PC-9 (cell line): ENCODE measurements at places on chromosomes 3 and 15. TPM values are rescaled to one million over a fixed set of nuclear protein-coding genes. Genes with fewer than 3 reads are reported as not detected.

LSAMP gene
- total RNA-seq, result not detected in 2 replicates

GRM2 gene
- 0.13 and 0.25 TPM in 2 replicates for total RNA-seq

ZDHHC19 gene
- not detected in 2 replicates for total RNA-seq

SLC38A3 gene
- total RNA-seq, result 0.33 and 0.37 TPM in 2 replicates

ADAMTS9 gene
- 1.2 and 4.5 TPM in 2 replicates for total RNA-seq

XIRP1 gene
- total RNA-seq, result not detected in 2 replicates

ISLR gene
- total RNA-seq, result not detected in 2 replicates

TRIM42 gene
- total RNA-seq, result not detected in 2 replicates

MLF1 gene
- total RNA-seq, result 52.3 and 55.5 TPM in 2 replicates

PLA2G4D gene
- 0.90 and 1.4 TPM in 2 replicates for total RNA-seq

PDZRN3 gene
- total RNA-seq, result not detected in 2 replicates

CLCN2 gene
- total RNA-seq, result 27.1 and 33.0 TPM in 2 replicates

DNA sequence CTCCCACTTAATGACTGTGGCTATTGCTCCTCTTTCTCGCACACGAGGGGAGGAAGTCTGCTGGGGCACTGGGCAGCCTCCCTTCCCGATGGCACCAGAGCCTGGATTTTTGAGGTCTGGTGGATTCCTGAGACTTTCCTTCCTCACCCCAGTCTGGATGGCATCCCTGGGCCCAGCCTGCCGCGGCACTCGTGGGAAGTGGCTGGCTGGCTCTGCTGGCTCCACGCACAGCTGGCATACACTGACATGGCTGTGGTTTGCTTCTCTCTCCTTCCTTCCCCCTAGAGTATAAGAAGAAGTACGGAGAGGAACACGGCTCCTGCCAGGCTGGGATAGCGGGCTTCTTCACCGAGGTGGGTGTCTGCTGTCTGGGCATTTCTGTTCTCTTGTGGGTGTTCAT lies 319.8 kb upstream of the LRRFIP2 start:
- no peak for DNase-seq
- no peaks in the 10 kb centered on the region for H3K4me1 ChIP-seq
- H3K4me3 ChIP-seq, result no peak overlapping the region
- H3K27me3 ChIP-seq, result peaks cover 56% of the 10 kb centered on the region
- H3K27ac ChIP-seq, result no peak overlapping the region

GRCh38 chr15:67181221-67181639 lies 73.2 kb downstream of the AAGAB start:
- peaks cover 21% of the 10 kb centered on the region for H3K36me3 ChIP-seq
- H3K4me1 ChIP-seq, result peaks cover 24% of the 10 kb centered on the region
- no peaks in the 10 kb centered on the region for H3K27me3 ChIP-seq
- no peak overlapping the region for H3K27ac ChIP-seq
- DNase-seq, result no peak

GRCh38 chr3:90128391-90128790 lies 1021.0 kb downstream of the EPHA3 start:
- H3K4me3 ChIP-seq, result no peak overlapping the region
- no peaks in the 10 kb centered on the region for H3K4me1 ChIP-seq
- H3K27me3 ChIP-seq, result no peaks in the 10 kb centered on the region
- H3K36me3 ChIP-seq, result no peaks in the 10 kb centered on the region
- no peak for DNase-seq

DNA sequence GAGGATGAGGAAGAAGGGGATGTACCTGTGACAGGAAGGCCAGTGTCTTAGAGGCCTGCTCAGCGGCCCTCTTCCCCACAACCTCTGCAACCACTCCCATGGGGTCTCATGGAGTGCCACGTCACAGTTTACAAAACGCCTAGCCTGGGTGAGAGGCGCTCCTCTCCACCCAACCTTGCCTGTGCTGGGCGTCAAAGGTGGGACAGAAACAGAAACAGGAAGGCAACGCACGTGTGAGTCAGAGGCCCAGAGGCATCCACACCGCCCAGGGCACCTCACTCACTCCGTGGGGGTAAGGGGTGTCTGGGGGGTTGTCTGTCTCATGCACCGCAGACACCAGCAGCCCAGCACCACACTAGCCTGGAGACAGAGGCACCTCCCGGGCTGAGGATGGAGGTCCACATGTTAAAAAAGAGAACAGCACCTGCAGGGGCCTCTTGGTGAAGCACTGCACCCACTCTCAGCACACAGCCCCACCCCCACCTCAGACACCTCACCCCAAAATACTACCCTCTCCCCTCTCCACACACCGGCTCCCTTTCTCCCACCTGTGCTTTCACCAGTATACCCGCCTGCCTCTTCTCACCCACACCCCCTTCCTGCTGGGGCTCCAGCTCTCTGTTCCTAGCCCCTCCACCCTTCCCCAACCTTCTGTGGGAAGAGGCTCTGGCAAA lies 4.7 kb upstream of the CALML4 start:
- no peaks in the 10 kb centered on the region for H3K4me1 ChIP-seq
- no peak overlapping the region for H3K27ac ChIP-seq
- no peak for DNase-seq
- H3K27me3 ChIP-seq, result no peaks in the 10 kb centered on the region
- H3K36me3 ChIP-seq, result no peaks in the 10 kb centered on the region

DNA sequence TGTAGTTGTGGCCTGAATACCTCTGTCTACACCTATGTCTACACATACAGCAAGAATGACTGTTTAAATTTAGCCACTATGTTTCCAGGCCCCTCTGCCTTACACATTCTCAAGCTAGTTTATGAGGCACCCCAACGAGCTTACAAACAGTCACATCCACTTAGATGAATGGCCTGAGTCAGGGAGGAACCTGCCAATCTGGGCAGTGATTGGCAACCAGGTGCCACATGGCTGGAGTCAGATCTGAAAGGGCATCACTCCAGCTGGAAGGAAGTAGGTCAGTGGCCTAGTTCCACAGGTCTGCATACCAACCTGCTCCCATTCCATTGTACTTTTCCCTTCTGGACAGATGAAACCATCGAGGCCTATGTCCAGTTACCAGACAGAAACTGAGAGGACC lies 136.3 kb downstream of the FOXP1 start:
- DNase-seq, result no peak
- H3K27ac ChIP-seq, result no peak overlapping the region
- H3K36me3 ChIP-seq, result no peaks in the 10 kb centered on the region
- no peak overlapping the region for H3K4me3 ChIP-seq
- no peaks in the 10 kb centered on the region for H3K4me1 ChIP-seq
- no peaks in the 10 kb centered on the region for H3K27me3 ChIP-seq

DNA sequence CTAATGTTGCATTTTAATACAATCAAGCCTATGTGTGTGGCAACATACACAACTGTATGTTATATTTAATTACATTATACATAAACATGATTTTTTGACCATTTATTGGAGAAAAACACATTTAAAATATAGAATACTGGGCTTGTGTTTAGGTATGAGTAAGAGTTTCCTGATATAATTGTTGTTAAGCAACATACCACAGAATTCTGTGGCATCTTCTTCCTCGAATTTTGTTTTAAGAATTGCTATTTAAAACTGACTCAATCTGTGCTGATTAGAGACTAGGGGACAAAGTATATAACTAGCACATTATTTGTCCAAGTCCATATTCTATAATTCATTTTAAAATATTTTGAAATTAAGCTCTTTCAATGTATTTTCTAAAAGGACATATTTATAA lies 376.8 kb upstream of the THBS1 start:
- no peak overlapping the region for H3K4me3 ChIP-seq
- H3K27ac ChIP-seq, result no peak overlapping the region
- H3K27me3 ChIP-seq, result no peaks in the 10 kb centered on the region
- no peak for DNase-seq
- no peaks in the 10 kb centered on the region for H3K36me3 ChIP-seq

GRCh38 chr3:194137008-194137505 lies 1.1 kb downstream of the HES1 start:
- H3K4me3 ChIP-seq, result peak overlapping the region; percentile 94
- peaks cover 24% of the 10 kb centered on the region for H3K36me3 ChIP-seq
- DNase-seq, result peak; percentile 65
- no peaks in the 10 kb centered on the region for H3K27me3 ChIP-seq

- peaks cover 97% of the 10 kb centered on the region for H3K4me1 ChIP-seq
- peaks cover 31% of the 10 kb centered on the region for H3K36me3 ChIP-seq
- peak overlapping the region; percentile 97 for H3K27ac ChIP-seq
- H3K27me3 ChIP-seq, result no peaks in the 10 kb centered on the region
- DNase-seq, result peak; percentile 94
Measured at GRCh38 chr15:92917598-92918407, 17.7 kb downstream of the CHD2 start.

- no peak overlapping the region for H3K4me3 ChIP-seq
- H3K27me3 ChIP-seq, result no peaks in the 10 kb centered on the region
- no peak for DNase-seq
- no peak overlapping the region for H3K27ac ChIP-seq
- no peaks in the 10 kb centered on the region for H3K4me1 ChIP-seq
Measured at GRCh38 chr3:16399473-16399872, 114.0 kb downstream of the RFTN1 start.

- no peaks in the 10 kb centered on the region for H3K27me3 ChIP-seq
- H3K4me3 ChIP-seq, result no peak overlapping the region
- DNase-seq, result no peak
- peaks cover 62% of the 10 kb centered on the region for H3K36me3 ChIP-seq
Measured at GRCh38 chr3:111902534-111902933, 43.5 kb downstream of the PHLDB2 start.

DNA sequence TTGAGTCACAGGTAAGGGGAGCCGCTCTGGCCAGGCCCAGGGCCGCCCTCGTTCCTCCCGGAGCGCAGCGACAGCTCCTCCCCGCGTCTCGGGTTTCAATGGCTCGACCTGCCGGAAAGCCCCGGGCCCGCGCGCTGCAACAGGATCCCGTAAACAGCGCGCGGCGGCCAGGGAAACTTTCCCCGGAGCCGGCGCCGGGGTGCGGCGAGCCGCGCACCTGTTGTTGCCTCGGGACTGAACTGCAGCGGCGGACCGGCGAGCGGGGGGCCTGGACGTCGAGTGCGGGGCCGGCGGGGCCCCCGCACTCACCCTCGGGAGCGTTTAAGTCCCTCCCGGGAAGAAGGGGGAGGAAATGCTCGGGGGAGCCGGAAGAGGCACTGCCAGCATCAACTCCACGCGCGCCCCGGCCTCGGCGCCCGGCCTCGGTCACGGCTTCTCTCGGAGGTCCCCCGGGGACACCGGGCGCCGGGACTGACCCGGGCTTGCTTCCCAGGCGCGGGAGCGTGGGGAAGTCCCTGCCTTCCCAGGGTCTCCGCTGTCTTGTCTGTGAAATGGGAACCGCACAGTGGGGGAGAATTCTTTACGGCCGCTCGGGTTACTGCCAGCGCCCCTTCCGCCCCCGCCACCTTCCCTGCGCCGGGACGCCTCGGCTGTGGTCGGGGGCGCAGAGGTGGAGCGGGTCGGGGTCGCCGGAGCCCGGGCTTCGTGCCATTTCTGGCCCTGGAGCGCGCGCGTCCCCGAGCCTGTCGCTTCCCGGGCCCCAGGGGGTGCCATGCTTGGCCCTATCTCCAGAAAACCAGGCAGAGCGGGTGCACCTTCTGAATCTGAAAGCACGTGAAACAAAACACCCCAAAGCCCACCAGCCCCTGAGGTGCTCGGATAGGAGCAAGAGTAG lies 7.5 kb upstream of the PGPEP1L start:
- DNase-seq, result peak; percentile 86
- H3K36me3 ChIP-seq, result no peaks in the 10 kb centered on the region
- H3K4me3 ChIP-seq, result peak overlapping the region; percentile 90
- peak overlapping the region; percentile 68 for H3K27ac ChIP-seq
- peaks cover 16% of the 10 kb centered on the region for H3K4me1 ChIP-seq
- H3K27me3 ChIP-seq, result no peaks in the 10 kb centered on the region

DNA sequence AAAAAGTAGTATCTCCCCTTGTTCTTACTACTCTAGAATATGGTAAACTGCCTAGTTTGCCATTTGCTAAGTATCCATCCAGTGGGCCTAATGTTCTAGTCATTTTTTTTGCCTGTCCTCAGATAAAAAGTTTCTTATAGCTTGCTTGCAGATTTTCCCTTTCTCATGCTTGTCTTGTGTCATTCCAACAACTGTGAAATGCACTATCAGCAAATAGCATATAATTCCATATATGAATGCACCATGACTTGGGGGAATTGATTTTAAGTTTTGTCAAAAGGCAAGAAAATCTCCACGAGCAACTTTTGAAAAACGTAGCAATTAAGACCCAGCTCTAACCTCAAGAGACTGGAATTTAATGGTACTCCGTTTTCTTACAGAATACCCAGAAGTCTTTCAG lies 286.2 kb upstream of the GPR149 start:
- H3K27ac ChIP-seq, result no peak overlapping the region
- no peak for DNase-seq
- H3K27me3 ChIP-seq, result no peaks in the 10 kb centered on the region
- H3K36me3 ChIP-seq, result no peaks in the 10 kb centered on the region
- H3K4me1 ChIP-seq, result no peaks in the 10 kb centered on the region
- no peak overlapping the region for H3K4me3 ChIP-seq

DNA sequence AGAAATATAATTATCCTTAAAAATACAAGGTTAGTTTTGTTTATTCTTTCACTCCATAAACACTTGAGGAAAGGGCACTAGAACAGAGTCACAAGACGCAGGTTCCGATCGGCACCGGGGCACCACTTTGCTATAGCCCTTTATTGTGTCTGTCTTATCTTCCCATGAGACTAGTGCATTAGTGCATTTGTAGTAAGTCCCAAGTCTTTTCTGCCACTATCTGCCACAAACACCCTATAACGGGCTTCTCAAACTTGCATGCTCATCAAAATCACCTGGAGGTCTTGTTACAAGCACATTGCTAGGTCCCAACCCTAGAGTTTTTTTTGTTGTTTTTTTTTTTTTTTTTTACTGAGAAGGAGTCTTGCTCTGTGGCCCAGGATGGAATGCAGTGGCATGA lies 213.1 kb downstream of the FOXP1 start:
- DNase-seq, result no peak
- no peaks in the 10 kb centered on the region for H3K36me3 ChIP-seq
- H3K4me3 ChIP-seq, result no peak overlapping the region

- H3K27me3 ChIP-seq, result no peaks in the 10 kb centered on the region
- H3K4me3 ChIP-seq, result peak overlapping the region; percentile 63
- H3K27ac ChIP-seq, result no peak overlapping the region
- H3K4me1 ChIP-seq, result peaks cover 62% of the 10 kb centered on the region
- H3K36me3 ChIP-seq, result no peaks in the 10 kb centered on the region
- no peak for DNase-seq
Measured at GRCh38 chr3:195908694-195909581, 587 bp upstream of the TNK2 start.

DNA sequence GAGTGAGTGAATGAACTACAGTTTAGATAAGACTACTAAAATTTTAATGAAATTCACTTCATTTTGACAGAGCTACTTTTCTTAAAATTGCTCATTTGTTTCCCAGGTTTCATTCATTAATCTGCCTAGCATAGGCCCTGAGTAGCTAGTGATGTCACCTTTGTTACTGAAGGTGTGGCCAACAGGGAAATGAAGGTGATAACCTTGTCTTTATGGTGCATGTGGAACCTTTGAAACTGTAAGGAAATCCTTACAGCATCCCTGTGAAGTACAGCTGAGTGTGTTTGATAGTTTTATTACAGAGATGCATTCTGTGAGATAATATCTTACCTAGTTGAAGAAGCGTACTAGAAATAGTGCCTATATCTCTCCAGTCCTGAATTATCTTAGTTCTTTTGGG lies 112.9 kb downstream of the AKAP13 start:
- DNase-seq, result no peak
- H3K27me3 ChIP-seq, result no peaks in the 10 kb centered on the region
- H3K27ac ChIP-seq, result peak overlapping the region; percentile 84
- peaks cover 30% of the 10 kb centered on the region for H3K4me1 ChIP-seq
- no peak overlapping the region for H3K4me3 ChIP-seq

DNA sequence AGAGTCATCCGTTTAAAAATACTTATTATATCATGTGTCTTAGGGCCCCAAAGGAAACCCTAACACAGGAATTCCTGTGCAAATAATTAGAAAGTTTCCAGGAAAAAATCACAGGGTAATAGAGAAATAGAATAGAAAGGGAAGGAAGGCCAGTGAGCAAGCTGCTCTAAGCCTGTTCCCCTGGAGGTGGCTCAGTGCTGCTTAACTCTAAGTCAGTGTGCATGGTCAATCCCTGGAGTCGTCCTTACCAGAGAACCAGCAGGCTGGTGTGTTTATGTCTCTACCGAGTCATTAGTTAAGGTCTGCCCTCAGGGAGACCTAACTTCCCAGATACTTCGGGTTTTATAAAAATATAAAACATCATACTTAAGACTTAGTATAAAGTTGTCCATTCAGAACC lies 21.0 kb upstream of the MCF2L2 start:
- no peak overlapping the region for H3K27ac ChIP-seq
